ENCODE measurements at places on chromosomes 1 and 21.

- DNase-seq, result no peak
Observed at GRCh38 chr1:55120538-55120937, 81.2 kb downstream of the PCSK9 start.

- DNase-seq, result no peak
Observed at GRCh38 chr1:58670181-58670580, 29.7 kb downstream of the MYSM1 start.

GRCh38 chr1:65581119-65581518 is 160.7 kb downstream of the LEPR start:
- DNase-seq, result no peak

- DNase-seq, result no peak
Observed at GRCh38 chr1:55699228-55699627, 484.1 kb upstream of the USP24 start.

DNA sequence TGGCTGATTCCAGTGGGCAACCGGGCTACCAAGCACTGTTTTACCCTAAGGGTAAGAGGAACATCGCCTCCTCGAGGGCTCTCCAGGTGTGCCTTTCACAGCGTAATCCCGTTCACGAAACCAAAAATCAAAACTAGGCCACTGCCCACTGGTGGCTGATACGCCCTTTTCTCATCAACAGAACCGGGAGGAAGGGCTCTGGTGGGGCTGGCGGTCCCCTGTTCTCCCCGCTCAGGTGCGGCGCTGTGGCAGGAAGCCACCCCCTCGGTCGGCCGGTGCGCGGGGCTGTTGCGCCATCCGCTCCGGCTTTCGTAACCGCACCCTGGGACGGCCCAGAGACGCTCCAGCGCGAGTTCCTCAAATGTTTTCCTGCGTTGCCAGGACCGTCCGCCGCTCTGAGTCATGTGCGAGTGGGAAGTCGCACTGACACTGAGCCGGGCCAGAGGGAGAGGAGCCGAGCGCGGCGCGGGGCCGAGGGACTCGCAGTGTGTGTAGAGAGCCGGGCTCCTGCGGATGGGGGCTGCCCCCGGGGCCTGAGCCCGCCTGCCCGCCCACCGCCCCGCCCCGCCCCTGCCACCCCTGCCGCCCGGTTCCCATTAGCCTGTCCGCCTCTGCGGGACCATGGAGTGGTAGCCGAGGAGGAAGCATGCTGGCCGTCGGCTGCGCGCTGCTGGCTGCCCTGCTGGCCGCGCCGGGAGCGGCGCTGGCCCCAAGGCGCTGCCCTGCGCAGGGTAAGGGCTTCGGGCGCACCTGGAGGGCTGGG is at the start of gene IL6R:
IL6R (plus strand) TSS at position 360 of the 763 bp plus-strand sequence; CDS start at position 647, 287 bp downstream.
- peak; percentile 83 for DNase-seq

GRCh38 chr1:20280341-20280740 is 10.3 kb upstream of the VWA5B1 start:
- no peak for DNase-seq

DNA sequence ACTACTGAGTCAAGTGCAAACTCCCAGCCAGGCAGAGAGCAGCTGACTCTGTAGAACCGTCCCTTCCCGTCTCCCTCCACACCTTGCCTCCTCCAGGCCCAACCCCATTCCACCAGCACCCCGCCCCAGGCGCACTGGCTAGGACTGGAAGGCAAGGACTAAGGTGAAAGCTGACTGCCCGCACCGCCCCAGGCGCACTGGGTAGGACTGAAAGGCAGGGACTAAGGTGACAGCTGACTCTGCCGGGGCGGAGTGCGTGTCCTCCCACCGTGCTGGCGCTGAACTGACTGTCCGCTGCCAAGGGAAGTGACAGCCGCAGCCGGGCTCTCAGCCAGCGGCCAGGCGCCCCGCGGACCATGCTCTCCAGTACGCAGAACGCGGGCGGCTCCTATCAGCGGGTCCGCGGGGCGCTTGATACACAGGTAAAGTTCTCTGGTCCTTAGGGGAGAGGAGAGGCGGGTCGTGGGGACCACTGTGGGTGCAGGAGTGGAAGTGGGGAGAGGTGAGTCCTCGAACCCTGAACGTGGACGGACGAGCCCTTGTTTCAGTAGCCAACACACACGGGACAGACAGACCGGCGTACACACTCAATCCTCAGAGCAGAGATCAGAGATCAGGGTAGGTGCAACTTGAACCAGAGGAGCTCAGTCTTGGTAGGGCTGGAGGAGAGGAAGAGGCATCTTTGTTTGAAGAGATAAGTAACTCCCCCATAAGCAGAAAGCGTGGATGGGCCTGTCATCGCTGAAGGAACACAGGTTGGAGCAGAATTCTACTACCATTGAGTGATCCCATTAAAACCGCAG is 58.0 kb downstream of the RBM11 start:
- no peak for DNase-seq

DNA sequence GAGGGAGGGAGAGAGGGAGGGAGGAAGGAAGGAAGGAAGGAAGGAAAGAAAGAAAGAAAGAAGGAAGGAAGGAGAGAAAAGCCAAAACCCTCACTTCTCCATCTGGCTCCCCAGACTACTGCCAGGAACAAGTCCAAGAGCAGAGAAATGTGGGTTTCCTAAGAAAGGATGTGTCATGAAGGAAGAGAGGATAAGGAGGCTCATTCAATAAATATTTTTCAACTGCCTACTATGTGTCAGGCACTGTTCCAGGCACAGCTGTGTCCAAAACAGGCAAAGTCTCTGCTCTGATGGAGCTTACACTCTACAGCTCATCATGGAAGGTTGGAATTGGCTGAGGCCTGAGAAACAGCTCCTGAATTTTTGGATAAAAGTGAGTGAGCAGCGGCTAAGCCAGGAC is 42.6 kb upstream of the ATP2B4 start:
- DNase-seq, result no peak

DNA sequence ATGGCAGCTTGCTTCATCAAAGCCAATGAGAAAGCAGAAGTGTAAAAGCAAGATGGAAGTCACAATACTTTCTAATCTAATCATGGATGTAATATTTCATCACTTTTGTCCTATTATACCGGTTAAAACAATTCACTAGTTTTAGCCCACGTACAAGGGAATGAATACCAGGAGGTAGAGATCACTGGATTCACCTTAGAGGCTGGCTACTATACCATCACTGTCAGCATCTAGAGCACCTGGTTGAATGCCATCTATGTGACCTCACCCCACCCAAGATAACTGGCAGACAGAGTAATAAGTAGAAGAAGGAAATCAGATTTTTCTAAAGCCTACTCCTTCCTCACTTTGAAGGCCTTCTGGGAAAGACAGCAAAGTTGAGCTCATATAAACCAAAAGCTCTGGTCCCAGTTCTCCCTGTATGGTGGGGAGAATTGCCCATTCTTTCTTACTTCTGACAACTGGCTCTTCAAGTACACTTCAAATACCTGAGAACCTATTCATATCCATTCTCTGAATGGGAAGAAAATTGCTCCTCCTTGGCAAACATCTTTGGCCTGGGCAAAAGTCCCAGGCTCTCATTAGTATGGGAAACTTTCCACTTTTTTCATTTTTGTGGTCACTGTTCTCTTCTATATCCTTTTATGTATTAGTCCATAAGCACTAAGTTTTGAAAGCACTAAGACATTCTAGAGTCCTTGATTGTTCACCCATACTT is 24.8 kb downstream of the HSD3B1 start:
- no peak for DNase-seq

GRCh38 chr1:41749991-41750745 is 168.6 kb downstream of the HIVEP3 start:
- DNase-seq, result no peak

DNA sequence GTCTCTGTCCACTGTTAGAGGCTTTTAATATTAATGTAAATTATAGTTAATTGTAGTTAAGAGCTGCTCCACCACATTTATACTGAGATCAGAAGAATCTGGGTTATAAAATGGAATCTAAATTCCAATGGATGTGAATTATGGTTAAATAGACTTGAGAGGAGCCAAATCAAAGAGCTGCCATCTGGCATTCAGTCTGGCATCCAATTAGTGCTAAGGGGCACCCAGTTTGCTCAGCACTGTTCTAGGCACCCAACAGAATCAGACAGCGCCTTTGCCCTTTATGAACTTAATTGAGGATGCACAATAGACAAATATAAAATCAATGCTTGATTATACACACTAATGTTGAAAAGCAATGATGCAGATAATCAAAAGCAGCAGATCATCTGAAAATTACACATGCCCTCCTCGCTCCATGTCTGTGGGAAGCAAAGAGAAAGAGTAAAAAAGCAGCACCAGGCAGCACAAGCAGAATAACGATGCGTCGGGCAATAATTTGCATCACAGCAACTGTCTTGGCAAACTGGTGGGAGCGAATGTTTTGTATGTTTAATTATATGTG is 310.1 kb downstream of the BRINP2 start:
- DNase-seq, result no peak

- no peak for DNase-seq
Observed at GRCh38 chr1:5594056-5594956, 397.9 kb downstream of the NPHP4 start.

Data from CD4-positive, alpha-beta T cell treated with Interferon gamma for 1 hour (primary cell).